ENCODE measurements at places on chromosomes 3 and 15.

- no peak for DNase-seq
Measured at GRCh38 chr3:69787436-69788168, 48.3 kb downstream of the MITF start.

DNA sequence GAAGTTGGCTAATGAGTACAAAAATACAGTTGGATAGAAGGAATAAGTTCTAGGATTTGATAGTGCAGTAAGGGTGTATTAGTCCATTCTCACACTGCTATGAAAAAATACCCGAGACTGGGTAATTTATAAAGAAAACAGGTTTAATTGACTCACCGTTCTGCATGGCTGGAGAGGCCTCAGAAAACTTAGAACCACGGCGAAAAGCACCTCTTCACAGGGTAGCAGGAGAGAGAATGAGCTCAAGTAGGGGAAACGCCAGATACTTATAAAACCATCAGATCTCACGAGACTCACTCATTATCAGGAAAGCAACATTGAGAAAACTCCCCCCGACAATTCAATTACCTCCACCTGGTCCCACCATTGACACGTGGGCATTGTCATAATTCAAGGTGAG, 483.3 kb downstream of the TUSC7 start:
- no peak for DNase-seq

DNA sequence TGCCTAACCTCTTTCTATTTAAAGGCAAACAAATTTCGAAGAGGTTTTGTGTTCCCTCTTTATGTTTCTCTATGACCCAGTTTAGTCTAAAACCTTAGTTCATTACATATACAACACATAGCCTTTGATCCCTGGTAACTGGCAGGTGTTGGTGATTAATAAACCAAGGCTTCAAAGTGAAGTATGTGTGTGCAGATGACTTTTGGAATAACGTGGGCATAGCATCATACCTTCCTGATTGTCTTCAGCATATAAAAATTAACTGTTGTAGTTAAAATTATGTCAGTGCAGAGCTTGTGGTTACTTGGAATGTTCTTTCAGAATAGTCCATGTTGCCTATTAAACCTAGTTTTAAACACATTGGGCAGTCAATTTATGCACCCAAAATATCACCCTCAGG, 608.3 kb downstream of the ROBO2 start:
- no peak for DNase-seq

- no peak for DNase-seq
Measured at GRCh38 chr3:69137412-69137811, 15.0 kb upstream of the LMOD3 start.

DNA sequence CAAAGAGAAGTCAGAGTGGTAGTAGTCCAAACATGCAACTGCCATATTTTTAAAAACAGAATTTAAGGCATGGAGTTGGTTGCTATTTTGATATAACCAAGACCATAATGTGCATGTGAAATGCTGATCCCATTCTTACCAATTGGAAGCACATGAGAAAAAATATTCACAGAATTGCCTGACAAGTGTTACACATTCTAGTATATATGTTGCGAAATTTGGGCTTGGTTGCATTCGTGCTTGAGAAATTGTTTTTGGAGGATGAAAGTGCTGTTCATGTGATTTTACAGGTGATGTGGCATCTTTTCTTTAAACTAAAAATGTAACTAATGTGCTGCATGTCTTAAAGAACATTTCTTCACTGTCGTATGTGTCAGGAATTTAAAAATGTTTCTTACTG, 199.7 kb downstream of the CHL1 start:
- DNase-seq, result no peak

DNA sequence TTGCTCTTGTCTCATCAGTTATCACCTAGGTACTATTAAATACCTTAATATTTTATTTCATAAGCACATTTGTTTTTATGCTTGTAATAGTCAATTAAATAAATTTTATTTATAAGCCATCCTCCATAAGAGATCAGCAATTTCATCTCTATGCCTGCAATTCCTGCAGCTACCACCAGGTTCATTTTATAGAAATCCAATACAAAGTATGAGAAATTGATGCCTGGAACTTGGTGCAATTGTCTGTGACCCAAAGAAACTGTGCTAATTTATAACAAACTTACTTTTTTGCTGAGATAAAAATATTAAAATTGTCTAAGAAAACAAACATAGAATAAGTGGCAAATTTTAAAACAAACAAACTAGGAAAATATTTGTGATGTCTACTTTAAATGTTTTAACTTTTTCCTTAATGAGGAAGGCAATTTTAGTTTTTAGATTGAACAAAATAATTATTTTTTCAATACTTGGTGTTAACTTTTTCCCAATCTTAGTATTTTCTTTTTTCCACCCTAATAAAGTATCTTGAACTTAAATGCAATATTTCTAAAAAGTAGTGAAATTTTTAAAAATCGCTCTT, 1026.6 kb downstream of the ROBO1 start:
- DNase-seq, result no peak

GRCh38 chr3:96719921-96720320, 94.5 kb upstream of the EPHA6 start:
- no peak for DNase-seq

DNA sequence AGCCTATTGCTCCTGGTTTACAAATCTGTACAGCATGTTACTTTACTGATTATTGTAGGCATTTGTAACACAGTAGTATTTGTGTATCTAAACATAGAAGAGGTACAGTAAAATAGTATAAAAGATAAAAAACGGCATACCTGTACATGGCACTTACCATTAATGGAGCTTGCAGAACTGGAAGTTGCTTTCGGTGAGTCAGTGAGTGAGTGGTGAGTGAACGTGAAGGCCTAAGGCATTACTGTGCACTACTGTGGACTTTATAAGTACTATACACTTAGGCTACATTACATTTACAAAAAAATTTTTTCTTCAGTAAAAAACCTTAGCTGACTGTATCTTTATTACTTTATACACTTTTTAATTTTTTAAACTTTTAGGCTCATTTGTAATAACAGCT, 90.9 kb downstream of the RAP2B start:
- DNase-seq, result no peak

DNA sequence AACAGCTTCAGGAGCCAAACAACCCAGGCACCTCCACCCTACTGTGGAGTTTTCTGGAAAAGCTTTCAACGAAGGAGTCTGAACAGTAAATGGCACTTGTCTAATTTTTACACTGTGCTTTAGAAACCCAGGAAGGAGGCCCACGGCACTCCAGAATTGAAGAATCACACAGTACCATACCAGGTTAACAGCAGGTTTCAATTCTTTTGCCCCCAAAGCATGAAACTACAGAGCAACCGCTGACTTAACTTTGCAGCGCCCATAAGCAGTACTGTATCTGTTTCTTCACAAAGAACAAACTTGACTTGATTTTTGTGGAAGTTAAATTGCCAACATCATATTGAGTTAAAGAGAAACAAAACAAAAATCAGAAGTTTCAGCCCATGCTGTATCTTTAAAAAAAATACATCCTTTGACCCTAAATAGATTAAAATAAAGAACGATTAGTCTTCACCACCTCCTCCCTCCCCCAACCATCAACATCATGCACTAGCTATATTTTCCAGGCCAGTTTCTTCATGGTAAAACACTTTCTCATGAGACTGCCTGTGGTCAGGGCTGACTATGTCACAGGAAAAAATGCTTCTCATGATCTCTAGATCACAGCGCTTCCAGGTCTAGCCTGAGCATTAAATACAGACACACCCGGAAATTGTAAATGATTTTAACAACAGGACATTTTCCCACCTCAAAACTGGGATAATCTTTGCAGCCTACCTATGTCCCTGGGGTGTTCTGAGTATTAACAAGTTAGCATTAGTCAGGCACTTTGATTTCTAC, 456.3 kb downstream of the FOXP1 start:
- no peak for DNase-seq

DNA sequence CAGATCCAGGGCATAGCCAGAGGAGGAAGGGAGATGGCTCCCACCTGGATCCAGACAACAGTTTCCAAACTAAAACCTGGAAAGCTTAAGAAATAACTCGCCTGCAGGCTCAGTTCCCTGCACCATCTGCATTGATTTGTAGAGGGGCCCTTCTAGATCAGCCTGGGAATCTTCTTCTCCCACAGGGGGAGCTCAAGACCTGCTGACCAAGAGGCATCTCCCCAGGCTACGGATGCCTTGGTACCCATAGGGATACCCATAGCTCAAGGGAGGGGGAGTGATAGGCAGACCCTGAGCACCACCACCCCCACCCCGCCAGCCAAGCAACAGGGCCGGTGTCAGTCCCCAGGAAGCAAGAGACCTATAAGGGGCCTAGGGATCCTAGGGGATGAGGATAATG, 28.0 kb upstream of the DCLK3 start:
- no peak for DNase-seq

- no peak for DNase-seq
Measured at GRCh38 chr15:66454143-66454542, 43.4 kb downstream of the SNAPC5 start.

- DNase-seq, result no peak
Measured at GRCh38 chr3:128379367-128380160, 87.1 kb downstream of the DNAJB8 start.

GRCh38 chr3:189369636-189370035, 197.9 kb downstream of the TPRG1 start:
- DNase-seq, result no peak

GRCh38 chr3:53805463-53806159, 40.6 kb downstream of the CHDH start:
- no peak for DNase-seq

- DNase-seq, result no peak
Measured at GRCh38 chr3:143793971-143794370, 54.3 kb downstream of the SLC9A9 start.

GRCh38 chr15:79682851-79683288, 213.9 kb downstream of the MTHFS start:
- no peak for DNase-seq

- no peak for DNase-seq
Measured at GRCh38 chr3:165669504-165669903, 167.7 kb downstream of the BCHE start.

- no peak for DNase-seq
Measured at GRCh38 chr15:74316141-74316540, 51.3 kb downstream of the CYP11A1 start.

- no peak for DNase-seq
Measured at GRCh38 chr15:71334434-71334833, 219.2 kb downstream of the THSD4 start.

DNA sequence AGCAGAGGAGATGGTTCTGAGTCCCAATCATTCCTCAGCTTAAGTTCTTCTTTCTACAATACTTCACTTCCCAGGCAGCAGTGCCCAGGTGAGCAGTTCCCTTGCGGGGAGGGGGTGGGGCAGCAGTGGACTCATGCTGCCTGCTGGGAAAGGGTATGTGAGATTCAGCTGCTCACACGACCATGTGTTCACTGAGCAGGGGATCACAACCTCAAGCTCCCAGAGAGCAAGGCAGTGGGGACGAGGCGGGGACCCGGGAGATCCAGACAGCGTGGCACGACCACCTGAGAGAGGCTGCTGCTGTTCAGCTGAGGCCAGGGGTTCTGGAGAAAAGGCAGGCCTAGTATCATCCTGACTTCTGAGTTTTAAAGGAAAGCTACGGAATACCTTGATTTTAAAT, 166.6 kb downstream of the XXYLT1 start:
- no peak for DNase-seq

DNA sequence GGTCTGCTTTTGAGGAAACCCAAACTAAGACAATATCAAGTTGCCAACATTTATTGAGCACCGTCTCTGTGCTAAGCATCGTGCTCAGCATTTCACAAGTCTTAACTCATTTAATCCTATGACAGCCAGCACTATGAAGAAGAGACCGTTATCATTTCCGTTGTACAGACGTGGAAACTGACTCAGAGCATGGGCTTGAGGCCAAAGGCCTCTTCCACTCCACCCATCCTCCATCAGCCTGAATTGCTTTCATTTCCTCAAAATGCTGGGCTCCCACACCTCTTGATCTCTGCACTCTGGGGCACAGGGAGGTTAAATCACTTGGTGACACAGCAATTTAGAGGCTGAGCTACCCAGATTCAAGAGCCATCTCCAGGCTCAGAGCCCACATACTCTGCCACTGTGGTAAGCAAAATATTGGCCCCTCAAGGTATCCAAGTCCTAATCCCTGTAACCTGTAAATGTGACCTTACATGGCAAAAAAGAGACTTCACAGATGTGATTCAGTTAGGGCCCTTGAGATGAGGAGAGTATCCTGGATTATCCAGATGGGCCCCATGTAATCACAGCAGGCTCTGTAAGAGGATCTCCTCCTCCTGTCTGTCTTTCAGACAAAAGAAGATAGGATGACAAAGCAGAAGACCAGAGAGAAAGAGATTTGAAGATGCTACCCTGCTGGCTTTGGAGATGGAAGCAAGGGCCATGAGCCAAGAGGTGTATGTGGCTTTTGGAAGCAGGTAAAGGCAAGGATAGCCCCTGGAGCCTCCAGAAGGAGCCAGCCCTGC, 24.3 kb upstream of the FLNB start:
- no peak for DNase-seq

- DNase-seq, result peak; percentile 32
Measured at GRCh38 chr15:48352474-48353072, 21.3 kb downstream of the DUT start.

GRCh38 chr15:92763459-92763858, 107.9 kb upstream of the FAM174B start:
- no peak for DNase-seq

- DNase-seq, result no peak
Measured at GRCh38 chr3:69698728-69699127, 40.5 kb upstream of the MITF start.

All from stimulated activated CD8-positive, alpha-beta memory T cell treated with anti-CD3 and anti-CD28 coated beads, Interleukin-12 subunit alpha, Interleukin-12 subunit beta, amount 100 ng/mL, for 1 hour (primary cell).